Upper lobe of left lung (tissue), 6 donors: ENCODE measurements at places on chromosomes 3 and 15.
A peak's percentile ranks its signal among the peaks of the same experiment; 100 is the strongest.

GRCh38 chr3:181565416-181565815 lies 146.3 kb upstream of the SOX2 start:
- no peak overlapping the region for H3K27ac ChIP-seq
- H3K4me1 ChIP-seq: no peaks in the 10 kb centered on the region
- no peak overlapping the region for H3K4me3 ChIP-seq
- H3K36me3 ChIP-seq: no peaks in the 10 kb centered on the region

DNA sequence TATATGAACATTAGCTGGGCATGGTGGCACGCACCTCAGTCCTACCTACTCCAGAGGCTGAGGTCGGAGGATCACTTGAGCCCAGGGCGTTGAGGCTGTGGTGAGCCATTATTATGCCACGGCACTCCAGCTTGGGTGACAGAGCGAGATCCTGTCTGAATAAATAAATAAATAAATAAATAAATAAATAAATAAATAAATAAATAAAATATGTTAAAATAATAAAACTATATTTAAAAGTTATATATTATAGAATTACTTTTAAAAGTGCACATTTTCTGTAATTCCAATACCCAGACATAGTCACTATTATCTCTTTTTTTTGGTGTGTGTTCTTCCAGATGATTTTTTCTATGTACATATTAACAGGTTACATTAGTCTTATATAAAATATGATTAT lies 382.0 kb upstream of the ROBO2 start:
- no peak overlapping the region for H3K4me3 ChIP-seq
- no peaks in the 10 kb centered on the region for H3K4me1 ChIP-seq
- no peak for DNase-seq

DNA sequence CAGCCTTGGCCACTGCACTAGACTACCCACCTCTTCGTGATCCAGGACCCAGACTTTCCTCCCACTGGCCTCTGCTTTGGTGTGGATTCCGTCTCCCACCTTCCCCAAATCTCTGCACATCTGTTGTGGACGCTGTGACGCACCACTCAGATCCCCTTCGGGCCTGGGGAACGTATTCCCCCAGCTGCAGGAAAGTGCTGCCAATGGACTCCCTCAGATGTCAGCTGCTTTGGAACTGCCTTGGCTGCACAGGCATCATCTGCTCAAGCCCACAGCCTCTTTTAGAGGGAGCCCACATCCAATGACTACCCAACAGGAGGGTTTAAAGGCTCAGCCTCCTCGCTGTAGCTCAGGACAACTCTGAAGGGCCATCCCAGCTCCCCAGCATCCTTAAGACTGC lies 134.2 kb upstream of the RAD18 start:
- DNase-seq: no peak
- no peaks in the 10 kb centered on the region for H3K27me3 ChIP-seq
- H3K36me3 ChIP-seq: no peaks in the 10 kb centered on the region
- H3K4me1 ChIP-seq: no peaks in the 10 kb centered on the region
- no peak overlapping the region for H3K27ac ChIP-seq

DNA sequence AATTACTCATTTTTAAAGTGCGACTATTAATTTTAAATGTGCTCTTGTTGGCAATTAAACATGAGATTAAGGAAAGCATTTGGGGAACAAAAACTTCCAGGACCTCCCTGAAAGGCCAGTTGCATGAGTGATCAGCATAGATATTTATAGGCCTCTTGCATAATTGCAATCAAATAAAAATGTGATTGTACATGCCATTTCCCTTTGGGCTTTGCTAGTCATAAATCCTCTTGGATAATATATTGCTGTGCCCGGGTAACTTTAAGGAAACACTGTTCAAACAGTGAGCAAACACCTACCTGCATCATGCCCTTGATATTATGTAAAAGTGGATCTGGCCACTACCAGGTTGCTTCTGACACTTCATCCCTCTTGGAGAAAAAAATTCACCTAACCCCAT lies 239.1 kb downstream of the MCTP2 start:
- no peak for DNase-seq
- no peaks in the 10 kb centered on the region for H3K4me1 ChIP-seq
- H3K36me3 ChIP-seq: no peaks in the 10 kb centered on the region
- H3K4me3 ChIP-seq: no peak overlapping the region

- H3K4me3 ChIP-seq: no peak overlapping the region
- no peaks in the 10 kb centered on the region for H3K4me1 ChIP-seq
- no peaks in the 10 kb centered on the region for H3K27me3 ChIP-seq
- H3K27ac ChIP-seq: no peak overlapping the region
Measured at GRCh38 chr15:68465861-68466560, 34.0 kb upstream of the ITGA11 start.

DNA sequence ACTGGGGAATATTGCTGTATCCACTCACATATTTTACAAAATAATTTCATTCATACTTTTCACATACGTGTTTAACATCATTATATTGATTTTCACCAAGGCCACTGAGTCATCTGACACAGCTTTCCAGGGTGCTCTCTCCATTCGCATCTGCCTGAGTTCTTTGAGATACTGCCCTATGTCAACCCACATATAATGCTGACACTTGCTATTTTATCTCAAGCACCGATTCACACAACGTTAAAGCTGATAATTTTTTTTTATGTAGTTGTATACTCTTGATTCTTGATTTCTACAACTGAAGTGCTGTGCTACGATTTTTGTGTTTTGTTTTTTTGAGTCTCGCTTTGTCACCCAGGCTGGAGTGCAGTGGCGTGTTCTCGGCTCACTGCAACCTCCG lies 249.8 kb upstream of the CDIN1 start:
- H3K4me3 ChIP-seq: no peak overlapping the region
- no peak overlapping the region for H3K27ac ChIP-seq
- H3K27me3 ChIP-seq: no peaks in the 10 kb centered on the region
- H3K36me3 ChIP-seq: no peaks in the 10 kb centered on the region
- no peak for DNase-seq
- no peaks in the 10 kb centered on the region for H3K4me1 ChIP-seq

GRCh38 chr3:178334239-178334638 lies 202.0 kb upstream of the KCNMB2 start:
- H3K36me3 ChIP-seq: no peaks in the 10 kb centered on the region
- H3K4me3 ChIP-seq: no peak overlapping the region
- H3K4me1 ChIP-seq: no peaks in the 10 kb centered on the region
- H3K27ac ChIP-seq: no peak overlapping the region
- no peaks in the 10 kb centered on the region for H3K27me3 ChIP-seq

- no peak for DNase-seq
- H3K4me3 ChIP-seq: no peak overlapping the region
- no peaks in the 10 kb centered on the region for H3K36me3 ChIP-seq
- H3K4me1 ChIP-seq: no peaks in the 10 kb centered on the region
Measured at GRCh38 chr3:28791713-28792255, 443.2 kb upstream of the AZI2 start.

- no peak overlapping the region for H3K27ac ChIP-seq
- no peaks in the 10 kb centered on the region for H3K4me1 ChIP-seq
- H3K4me3 ChIP-seq: no peak overlapping the region
Measured at GRCh38 chr3:140748903-140749302, 71.0 kb downstream of the TRIM42 start.

DNA sequence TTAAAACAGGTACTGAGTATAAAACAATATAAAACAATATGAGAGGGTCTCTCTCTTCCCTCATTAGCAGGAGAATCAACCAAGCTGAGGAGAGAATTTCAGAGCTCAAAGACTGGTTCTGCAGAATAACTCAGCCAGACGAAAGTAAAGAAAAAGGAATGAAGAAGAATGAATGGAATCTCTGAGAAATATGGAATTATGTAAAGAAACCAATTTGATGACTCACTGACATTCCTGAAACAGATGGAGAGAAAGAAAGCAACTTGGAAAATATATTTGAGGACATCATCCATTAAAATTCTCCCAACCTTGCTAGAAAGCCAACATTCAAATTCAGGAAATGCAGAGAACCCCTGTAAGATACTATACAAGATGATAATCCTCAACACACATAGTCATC lies 630.9 kb downstream of the PYDC2 start:
- no peak overlapping the region for H3K27ac ChIP-seq
- no peaks in the 10 kb centered on the region for H3K27me3 ChIP-seq
- no peaks in the 10 kb centered on the region for H3K36me3 ChIP-seq
- H3K4me3 ChIP-seq: no peak overlapping the region

DNA sequence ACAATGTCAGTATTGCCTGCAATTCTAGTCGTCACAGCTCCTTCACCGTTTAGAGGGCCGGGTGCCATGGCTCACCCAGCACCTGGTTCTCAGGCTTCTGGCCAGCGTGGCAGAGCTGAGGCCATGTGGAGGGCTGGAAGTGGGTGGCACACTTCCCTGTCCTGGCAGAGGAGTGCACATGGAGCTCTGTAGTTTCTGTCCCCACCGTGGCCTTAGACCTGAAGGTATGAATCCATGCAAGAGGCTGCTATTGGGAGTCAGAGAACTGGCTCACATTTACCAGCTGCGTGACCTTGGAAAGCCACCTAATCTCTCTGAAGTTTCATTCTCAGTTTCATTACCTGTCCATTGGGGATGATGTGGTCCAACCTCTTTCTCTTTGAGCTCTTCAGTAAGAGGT lies 22.2 kb downstream of the EPHB1 start:
- no peaks in the 10 kb centered on the region for H3K4me1 ChIP-seq
- H3K27ac ChIP-seq: no peak overlapping the region
- DNase-seq: no peak
- H3K36me3 ChIP-seq: no peaks in the 10 kb centered on the region
- no peaks in the 10 kb centered on the region for H3K27me3 ChIP-seq

GRCh38 chr3:189275852-189276251 lies 104.1 kb downstream of the TPRG1 start:
- H3K4me3 ChIP-seq: no peak overlapping the region
- no peak for DNase-seq
- no peaks in the 10 kb centered on the region for H3K27me3 ChIP-seq
- H3K27ac ChIP-seq: no peak overlapping the region
- no peaks in the 10 kb centered on the region for H3K36me3 ChIP-seq

- no peaks in the 10 kb centered on the region for H3K27me3 ChIP-seq
- no peak overlapping the region for H3K27ac ChIP-seq
- H3K36me3 ChIP-seq: no peaks in the 10 kb centered on the region
- no peak overlapping the region for H3K4me3 ChIP-seq
- H3K4me1 ChIP-seq: no peaks in the 10 kb centered on the region
Measured at GRCh38 chr3:152621967-152622810, 212.7 kb upstream of the P2RY1 start.

- H3K27me3 ChIP-seq: no peaks in the 10 kb centered on the region
- H3K4me1 ChIP-seq: peaks cover 5% of the 10 kb centered on the region
- no peak for DNase-seq
- H3K27ac ChIP-seq: no peak overlapping the region
- H3K4me3 ChIP-seq: no peak overlapping the region
Measured at GRCh38 chr3:49666592-49666991, 7.6 kb upstream of the APEH start.

GRCh38 chr15:94412979-94413746 lies 181.8 kb downstream of the MCTP2 start:
- H3K27ac ChIP-seq: no peak overlapping the region
- H3K27me3 ChIP-seq: no peaks in the 10 kb centered on the region
- H3K4me1 ChIP-seq: peaks cover 21% of the 10 kb centered on the region

- H3K4me3 ChIP-seq: no peak overlapping the region
- H3K27ac ChIP-seq: no peak overlapping the region
- H3K4me1 ChIP-seq: peaks cover 18% of the 10 kb centered on the region
- peak; percentile 9 for DNase-seq
- H3K27me3 ChIP-seq: no peaks in the 10 kb centered on the region
- H3K36me3 ChIP-seq: no peaks in the 10 kb centered on the region
Measured at GRCh38 chr15:29678504-29679034, 143.7 kb downstream of the TJP1 start.

DNA sequence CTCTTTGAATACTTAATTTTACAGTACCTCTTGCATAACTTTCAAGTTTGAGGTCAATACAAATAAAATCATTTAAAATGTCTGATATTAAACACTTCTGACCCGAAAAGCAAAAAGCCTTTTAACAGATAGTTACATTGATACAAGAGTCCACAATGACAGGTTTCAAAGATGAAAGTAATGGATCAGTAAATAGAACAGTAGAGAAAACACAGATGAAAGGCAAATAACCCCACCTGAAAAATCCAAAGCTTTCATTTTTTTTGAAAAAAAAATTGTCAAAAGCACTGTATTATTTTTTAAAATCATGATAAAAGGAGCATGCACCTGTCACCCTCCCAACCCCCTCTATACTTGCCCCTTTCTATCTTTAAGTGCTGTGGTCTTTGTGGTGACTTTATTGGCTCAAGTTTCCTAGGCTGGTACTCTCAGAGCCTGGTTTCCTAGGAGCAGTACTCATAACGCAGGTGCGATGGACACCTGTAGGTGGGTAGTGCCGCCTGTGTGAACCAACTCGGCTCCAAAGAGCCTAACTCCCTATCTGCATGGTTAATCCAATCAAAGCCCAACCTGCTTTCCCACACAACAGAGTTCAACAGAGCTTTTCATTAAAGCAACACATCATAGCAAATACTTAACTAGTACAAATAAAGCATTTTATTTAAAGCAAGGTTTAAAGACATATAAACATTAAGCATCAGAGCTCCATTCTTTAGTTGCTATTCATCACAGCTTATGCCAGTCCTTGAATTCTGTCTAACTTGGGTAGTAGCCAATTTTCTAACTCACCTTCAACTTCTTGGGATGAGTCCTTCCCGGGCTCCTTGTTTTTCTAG lies 32.2 kb downstream of the LIPC start:
- no peak overlapping the region for H3K4me3 ChIP-seq
- no peak for DNase-seq
- H3K27me3 ChIP-seq: no peaks in the 10 kb centered on the region
- H3K27ac ChIP-seq: no peak overlapping the region
- no peaks in the 10 kb centered on the region for H3K36me3 ChIP-seq

GRCh38 chr15:78107471-78107870 lies 15.1 kb downstream of the SH2D7 start:
- no peaks in the 10 kb centered on the region for H3K27me3 ChIP-seq
- H3K4me1 ChIP-seq: peaks cover 17% of the 10 kb centered on the region
- DNase-seq: no peak
- no peak overlapping the region for H3K27ac ChIP-seq
- no peaks in the 10 kb centered on the region for H3K36me3 ChIP-seq

DNA sequence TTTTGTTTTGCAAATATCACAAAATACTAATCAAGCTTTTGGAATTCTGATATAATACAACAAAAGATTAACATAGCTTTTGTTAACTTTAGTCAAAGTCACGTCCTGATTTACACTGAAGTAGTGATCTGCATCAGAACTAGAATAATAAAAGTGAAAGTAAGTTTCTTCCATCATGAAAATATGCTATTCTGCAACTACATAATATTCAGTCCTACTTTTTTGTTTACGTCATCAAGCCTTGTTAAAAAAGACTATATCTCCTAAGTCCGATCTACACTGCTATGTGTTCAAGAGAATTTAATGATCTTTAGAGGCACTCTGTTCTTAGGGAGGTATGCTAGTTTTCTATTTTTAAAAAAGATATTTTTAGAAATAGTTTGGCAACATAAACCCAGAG lies 330.1 kb downstream of the ARPP21 start:
- DNase-seq: no peak
- peaks cover 7% of the 10 kb centered on the region for H3K4me1 ChIP-seq
- H3K36me3 ChIP-seq: no peaks in the 10 kb centered on the region
- no peak overlapping the region for H3K4me3 ChIP-seq
- H3K27ac ChIP-seq: no peak overlapping the region

GRCh38 chr3:98784666-98785600 lies 21.8 kb downstream of the ST3GAL6 start:
- H3K36me3 ChIP-seq: no peaks in the 10 kb centered on the region
- H3K27me3 ChIP-seq: no peaks in the 10 kb centered on the region
- H3K4me3 ChIP-seq: no peak overlapping the region
- no peak overlapping the region for H3K27ac ChIP-seq
- H3K4me1 ChIP-seq: peaks cover 27% of the 10 kb centered on the region

- no peaks in the 10 kb centered on the region for H3K36me3 ChIP-seq
- H3K27ac ChIP-seq: no peak overlapping the region
- H3K4me1 ChIP-seq: no peaks in the 10 kb centered on the region
- H3K4me3 ChIP-seq: no peak overlapping the region
- no peaks in the 10 kb centered on the region for H3K27me3 ChIP-seq
Measured at GRCh38 chr3:15470849-15471248, 43.5 kb downstream of the EAF1 start.
